Left renal cortex interstitium (tissue), 4 donors: ENCODE measurements at places on chromosomes 4 and X. TPM values are rescaled to one million over a fixed set of nuclear protein-coding genes. Genes with fewer than 3 reads are reported as not detected.

DNA sequence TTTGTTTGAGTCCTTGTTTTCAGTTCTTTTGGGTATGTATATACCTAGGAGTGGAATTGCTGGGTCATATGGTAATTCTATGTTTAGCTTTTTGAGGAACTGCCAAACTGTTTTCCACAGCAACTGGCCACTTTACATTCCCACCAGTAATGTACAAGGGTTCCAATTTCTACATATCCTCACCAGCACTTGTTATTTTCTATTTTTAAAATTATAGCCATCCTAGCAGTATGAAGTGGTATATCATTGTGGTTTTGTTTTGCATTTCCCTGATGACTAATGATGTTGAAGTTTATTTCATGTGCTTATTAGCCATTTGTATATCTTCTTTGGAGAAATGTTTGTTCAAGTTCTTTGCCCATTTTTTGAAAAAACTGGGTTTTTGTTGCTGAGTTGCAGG, 39.6 kb downstream of the TMEM164 start:
- DNase-seq: no peak

- DNase-seq: no peak
These were observed 36.9 kb downstream of the DCHS2 start for GRCh38 chr4:154454710-154455109.

PPEF2 gene
- 0.25 TPM for polyA plus RNA-seq

GDPD2 gene
- 1.5 TPM for polyA plus RNA-seq
